RPMI7951 (cell line): ENCODE measurements at places on chromosomes 3 and 15. TPM values are rescaled to one million over a fixed set of nuclear protein-coding genes. Genes with fewer than 3 reads are reported as not detected.
A peak's percentile ranks its signal among the peaks of the same experiment; 100 is the strongest.

DNA sequence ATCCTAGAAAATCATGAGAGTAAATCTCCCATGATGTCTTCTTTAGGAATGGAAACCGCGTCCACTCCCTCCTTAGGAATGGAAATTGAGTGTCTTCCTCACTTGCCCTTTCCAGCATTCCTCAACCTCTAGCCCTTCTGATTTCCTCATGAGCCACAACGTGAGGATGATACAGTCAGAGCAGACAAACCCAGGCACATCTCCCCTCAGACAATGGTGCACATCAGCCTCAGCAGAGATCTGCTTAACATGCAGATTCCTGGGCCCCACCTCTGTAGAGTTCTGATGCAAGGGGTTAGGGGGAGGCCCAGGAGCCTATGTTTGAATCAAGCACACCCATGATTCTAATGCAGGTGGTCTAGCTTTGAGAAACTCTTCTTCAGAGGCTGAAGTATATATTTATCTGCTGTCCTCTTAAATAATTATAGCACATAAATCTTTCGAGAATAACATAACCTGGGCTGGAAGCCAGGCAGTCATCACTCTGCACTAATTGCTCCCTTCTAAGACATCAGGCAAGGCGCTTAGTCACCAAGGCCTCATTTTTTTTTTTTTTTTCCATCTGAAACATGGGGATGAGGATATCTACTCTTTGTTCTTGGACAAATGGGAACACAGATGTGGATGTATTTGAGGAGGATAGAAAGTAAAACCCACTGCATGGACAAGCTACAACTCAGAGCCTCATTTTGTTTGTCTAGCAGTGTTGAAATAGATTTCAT lies 81.7 kb downstream of the PRICKLE2 start:
- DNase-seq = peak; percentile 90

DNA sequence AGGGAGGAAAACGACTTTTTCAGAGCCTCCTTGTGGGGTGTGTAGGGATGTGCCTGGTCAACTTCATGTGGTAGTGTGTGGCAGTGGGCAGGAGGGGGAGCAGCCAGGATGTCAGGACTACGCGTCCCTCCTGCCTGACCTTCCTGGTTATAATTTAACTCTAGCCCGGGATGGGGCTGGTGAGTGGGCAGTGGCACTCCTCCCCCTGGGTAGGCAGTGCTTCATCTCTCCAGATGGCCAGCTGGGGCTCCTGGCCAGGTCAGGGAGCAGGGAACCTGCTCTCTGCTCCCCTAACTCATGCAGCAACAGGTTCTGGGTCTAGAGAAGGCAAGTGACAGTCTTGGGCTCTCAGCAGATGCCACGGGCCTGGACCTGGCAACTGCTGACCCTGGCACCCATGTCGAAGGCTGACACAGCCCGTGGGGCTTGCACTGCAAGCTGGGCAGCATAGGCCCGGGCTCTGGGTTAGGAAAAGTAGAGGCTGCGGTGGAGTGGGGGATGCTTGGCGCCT lies 2.6 kb downstream of the ITIH4 start:
- DNase-seq = peak; percentile 10

The LRRC31 gene
- not detected in 2 replicates for total RNA-seq

DNA sequence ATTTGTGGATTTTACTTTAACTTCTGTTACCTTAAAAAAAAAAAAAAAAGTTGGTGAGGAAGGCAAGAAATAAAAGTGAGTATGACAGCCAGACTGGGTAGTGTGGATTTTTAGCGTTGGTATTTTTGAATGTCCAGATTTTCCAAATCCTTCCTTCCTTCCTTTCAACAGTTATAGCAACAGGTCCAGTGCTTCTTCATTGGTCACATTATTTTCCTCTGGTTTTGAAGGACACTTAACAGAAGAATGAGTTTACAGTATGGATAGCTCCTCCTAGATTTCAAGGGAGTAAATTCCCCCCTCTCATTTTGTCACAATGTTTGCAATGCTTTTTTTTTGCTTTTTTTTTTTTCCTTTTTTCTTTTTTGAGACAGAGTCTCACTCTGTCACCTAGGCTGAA lies 6.4 kb downstream of the MAPKBP1 start:
- no peak for DNase-seq

The XYLB gene
- 7.1 and 7.3 TPM in 2 replicates for total RNA-seq

GRCh38 chr3:138950006-138950644 lies 3.1 kb downstream of the FOXL2NB start:
- peak; percentile 56 for DNase-seq

The SNTN gene
- total RNA-seq = not detected in 2 replicates

The NEK10 gene
- 1.2 and 1.4 TPM in 2 replicates for total RNA-seq
